ENCODE measurements at places on chromosomes 3 and 15.

DNA sequence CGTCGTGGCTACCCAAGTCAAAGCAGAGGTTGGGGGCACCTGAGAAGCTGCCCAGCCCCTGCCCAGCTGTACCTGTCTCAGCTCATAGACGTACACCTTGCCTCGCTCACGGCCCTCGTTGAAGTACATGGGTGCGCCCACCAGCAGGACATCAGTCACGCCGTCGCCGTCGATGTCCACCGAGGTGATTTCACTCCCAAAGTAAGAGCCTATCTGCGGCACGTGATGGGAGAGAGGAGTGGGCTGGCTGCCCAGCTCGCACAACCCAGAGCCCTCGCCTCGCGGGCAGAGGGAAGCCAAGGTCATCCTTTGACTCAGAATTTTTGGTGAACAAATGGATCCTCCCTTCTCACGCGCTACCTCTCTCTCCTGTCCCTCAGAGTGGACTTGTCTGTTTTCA is 54.7 kb downstream of the FEM1B start:
- DNase-seq = no peak

- no peak for DNase-seq
Measured at GRCh38 chr3:18436213-18436612, 11.1 kb upstream of the SATB1 start.

DNA sequence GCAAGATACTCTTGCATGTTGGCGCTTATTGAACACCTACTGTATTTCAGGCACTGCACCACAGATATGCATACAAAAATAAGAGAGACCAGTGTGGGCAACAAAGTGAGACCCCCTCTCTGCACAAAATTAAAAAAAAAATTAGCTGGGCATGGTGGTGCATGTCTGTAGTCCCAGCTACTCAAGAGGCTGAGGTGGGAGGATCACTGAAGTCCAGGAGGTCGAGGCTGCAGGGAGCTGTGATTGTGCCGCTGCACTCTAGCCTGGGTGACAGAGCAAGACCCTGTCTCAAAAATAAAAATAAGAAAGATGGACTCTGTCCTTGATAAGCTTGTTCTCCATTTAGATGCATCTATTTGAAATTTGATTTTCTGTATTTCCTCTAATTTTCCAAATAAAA is 20.8 kb downstream of the FEM1B start:
- DNase-seq = no peak

DNA sequence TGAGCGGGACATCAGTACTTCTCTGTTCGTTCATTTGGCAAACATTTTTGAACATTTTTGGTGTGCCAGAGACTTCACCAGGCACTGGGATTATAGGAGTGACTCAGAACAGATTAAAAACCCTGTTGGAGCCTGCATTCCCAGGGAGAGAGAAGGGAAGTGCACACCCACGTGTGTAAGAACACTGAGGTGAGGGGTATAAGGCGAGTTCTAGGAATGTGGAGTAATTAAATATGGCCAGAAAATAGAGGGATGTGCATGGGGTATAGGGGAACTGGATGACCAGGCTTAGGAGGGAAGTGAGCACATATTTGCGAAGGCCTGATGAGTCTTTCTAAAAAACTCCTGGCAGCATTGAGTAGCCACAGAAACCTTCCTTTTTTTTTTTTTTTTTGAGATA is 401.2 kb upstream of the C2CD4B start:
- no peak for DNase-seq

- DNase-seq = no peak
Measured at GRCh38 chr15:78193731-78194567, 40.4 kb downstream of the ACSBG1 start.

DNA sequence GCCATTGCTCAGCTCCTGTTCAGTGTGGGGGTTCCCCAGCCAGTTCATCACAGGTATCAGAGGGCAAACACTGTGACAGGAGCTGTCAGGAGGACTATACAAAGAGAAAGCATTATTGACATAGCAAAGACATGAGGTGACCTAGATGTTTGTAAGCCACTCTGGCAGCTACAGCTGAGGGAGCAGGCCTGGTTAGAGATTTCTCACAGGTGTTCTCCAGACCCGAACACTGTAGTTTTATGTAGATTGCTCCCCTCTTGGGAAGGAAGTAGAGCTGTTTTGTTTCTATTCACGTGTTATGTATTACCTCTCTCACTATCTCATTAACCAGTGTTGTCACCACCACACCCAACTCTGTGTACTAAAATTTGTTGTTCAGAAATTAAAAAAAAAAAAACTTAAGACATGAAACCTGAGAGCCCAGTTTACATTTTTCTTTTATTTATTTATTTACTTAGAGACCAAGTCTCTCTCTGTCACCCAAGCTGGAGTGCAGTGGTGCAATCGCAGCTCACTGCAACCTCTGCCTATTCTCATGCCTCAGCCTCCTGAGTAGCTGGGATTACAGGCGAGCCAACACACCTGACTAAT is 123.7 kb downstream of the RBPMS2 start:
- DNase-seq = peak; percentile 4

DNA sequence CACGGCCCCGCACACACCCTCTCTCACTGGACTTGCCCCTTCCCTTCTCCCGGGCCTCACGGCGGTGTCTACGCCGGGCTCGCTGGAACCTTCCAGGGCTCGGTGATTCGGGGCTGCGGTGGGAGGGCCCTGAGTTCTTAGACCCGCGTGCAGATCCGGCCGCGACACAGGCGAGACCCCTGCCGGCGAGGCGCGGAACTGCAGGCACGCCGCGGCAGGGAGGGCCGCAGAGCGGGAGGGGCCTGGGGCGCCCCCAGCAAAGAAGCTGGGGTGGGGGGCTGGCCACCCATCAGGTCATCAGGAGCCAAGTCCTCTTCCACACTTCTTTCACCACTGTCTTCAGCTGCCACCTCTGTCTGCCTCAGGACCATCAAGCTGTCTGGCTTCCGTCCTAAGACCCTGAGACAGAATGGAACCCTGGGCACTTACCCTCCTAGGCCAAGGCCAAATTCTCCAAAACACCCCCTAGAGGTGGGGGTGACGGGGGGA is 164.5 kb downstream of the XXYLT1 start:
- peak; percentile 76 for DNase-seq

All from ELR (cell line).